ENCODE measurements at places on chromosomes 2 and 18. TPM values are rescaled to one million over a fixed set of nuclear protein-coding genes. Genes with fewer than 3 reads are reported as not detected.

GRCh38 chr2:147351784-147352183 is 493.0 kb upstream of the ACVR2A start:
- DNase-seq = no peak
- no peaks in the 10 kb centered on the region for H3K27me3 ChIP-seq
- H3K4me3 ChIP-seq = no peak overlapping the region

DNA sequence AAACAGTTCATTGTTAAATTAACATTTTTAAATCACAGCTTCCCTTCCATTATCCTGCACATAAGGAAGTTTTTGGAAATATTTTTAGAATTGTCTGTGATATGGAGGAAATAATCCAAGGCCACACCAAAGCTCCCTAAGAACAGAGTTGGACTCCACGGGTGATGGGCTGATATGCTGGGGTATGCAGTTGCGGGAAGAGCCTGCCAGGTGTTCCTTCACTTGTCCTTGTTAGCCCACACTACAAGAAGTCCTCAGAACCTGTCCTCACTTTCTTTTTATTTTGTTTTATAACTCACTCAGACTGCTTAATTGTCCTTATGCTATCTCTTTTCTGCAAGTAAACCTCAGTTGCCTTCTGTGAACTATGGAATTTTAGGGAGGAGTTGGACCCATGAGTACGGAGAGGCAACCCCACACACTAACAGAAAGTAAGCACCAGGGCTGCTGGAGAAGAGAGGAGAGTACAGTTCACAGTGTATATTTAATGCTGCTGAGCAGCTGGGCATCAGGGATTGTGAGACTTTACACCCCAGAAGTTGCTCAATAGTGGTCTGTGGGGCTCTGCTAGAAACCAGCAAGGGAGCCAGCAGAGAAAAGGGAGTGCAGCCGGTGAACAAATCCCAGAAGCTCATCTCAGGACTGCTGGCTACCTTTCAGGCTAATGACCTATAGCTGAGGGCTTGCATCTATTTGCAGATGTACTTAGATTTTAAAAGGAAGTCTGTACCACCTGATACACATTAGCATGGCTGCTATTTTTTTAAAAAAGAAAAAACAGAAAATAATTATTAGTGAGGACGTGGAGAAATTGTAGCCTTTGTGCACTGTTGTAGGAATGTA is 280.1 kb upstream of the STON1 start:
- H3K36me3 ChIP-seq = no peaks in the 10 kb centered on the region
- H3K4me3 ChIP-seq = no peak overlapping the region
- H3K27ac ChIP-seq = no peak overlapping the region

GRCh38 chr2:50125246-50125645 is 906.7 kb downstream of the NRXN1 start:
- H3K4me3 ChIP-seq = no peak overlapping the region
- DNase-seq = no peak
- H3K36me3 ChIP-seq = no peaks in the 10 kb centered on the region
- no peak overlapping the region for H3K27ac ChIP-seq
- H3K4me1 ChIP-seq = no peaks in the 10 kb centered on the region

DNA sequence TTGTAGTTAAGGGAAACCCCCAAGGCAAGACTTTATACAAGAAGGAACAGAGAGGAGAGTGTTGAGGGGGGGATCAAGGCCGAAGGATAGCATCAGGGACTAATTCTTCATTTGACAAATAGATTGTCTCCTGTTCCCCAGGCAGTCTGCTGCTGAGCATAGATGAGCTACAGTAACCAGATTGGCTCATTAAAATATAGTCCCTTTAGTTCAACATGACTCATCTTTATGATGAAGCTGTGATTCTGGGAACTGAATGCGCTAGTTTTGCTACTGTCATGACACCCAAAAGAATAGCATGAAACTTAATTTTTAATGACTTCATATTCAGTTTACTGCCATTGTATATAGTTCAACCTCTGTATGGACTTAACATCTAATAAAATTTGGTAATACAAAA is 35.5 kb downstream of the TMEFF2 start:
- peaks cover under 1% of the 10 kb centered on the region for H3K27me3 ChIP-seq
- H3K36me3 ChIP-seq = no peaks in the 10 kb centered on the region
- H3K4me1 ChIP-seq = peaks cover 15% of the 10 kb centered on the region
- no peak overlapping the region for H3K4me3 ChIP-seq
- no peak overlapping the region for H3K27ac ChIP-seq

The FSHR gene
- total RNA-seq = not detected

The METAP1D gene
- total RNA-seq = 16.4 TPM
